ENCODE measurements at places on chromosomes 5 and 9. TPM values are rescaled to one million over a fixed set of nuclear protein-coding genes. Genes with fewer than 3 reads are reported as not detected.

DNA sequence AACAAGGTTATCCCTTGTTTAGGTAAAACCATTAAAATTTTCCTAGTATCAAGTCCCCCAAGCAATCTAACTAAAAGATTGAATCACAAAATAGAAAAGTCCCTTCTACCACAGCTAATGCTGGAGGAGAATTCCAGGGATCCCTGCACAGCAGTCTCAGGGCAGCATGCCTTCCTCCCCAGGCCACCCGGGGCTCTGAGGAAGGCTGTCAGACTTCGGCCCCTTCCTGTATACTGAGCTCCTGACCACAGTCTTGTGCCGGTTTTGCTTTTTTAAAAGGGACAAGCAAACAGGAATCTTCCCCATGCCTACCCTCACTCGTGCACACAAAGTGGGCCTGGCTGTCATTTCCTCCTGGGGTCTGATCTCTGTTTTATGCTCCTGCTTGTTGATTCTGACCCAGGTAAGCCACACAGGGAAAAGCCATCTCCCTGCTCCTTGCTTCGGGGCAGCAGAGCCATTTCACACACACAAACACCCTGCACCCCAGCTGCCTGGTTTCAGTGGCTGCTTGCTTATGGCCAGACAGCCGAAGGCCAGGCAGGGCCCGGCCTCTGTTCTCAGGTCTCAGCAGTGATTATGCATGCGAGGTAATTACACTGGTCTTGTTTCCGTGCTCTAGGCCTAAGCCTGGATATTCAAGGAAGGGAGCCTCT, 211.9 kb downstream of the NXNL2 start:
- no peak for DNase-seq
- no peaks in the 10 kb centered on the region for H3K36me3 ChIP-seq
- H3K4me3 ChIP-seq = no peak overlapping the region
- H3K4me1 ChIP-seq = peaks cover 17% of the 10 kb centered on the region
- no peaks in the 10 kb centered on the region for H3K27me3 ChIP-seq

DNA sequence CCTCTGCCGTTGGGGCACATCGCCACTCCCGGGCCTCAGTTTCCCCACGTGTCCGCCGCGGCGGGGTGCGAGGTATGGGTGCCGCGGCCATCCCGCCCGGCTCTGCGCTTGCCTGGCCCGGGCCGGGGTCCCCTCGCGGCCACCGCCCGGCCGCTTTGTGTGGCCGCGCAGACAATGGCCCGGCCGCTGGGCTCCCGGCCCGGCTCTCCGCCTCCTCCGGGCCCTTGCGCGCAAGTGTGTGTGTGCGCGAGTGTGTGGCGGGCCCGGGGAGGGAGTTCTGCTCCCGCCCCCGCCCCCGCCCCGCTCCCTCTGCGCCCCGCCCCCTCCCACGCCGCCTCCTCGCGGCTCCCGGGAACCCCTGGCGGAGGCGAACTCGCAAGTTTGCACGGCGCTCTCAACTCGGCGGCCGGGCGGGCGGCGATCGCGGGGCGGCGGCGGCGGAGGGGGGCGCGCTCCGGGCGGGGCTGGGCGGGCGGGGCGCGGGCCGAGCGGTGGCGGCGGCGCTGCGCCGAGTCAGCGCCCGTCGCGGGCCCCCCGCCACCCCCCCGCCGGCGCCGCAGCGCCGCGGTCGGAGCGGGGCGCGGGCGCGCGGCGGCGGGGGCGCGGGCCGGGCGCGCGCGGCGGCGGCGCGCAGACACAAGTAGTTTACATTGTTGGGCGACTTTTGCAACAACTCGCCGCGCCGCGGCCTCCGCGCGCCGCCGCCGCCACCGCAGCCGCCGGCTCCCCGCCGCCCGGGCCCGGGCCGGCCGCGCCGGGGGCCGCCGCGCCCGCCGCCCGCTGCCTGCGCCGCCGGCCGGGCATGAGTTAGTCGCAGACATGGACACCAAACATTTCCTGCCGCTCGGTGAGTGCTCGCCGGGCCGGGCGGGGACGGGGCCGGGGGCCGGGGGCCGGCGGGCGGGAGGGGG, at the start of gene RXRA:
Gene RXRA (plus strand): TSS at position 643 of the 911 bp plus-strand sequence. CDS start 177 bp downstream, at position 820.
- peaks cover 20% of the 10 kb centered on the region for H3K4me1 ChIP-seq
- H3K36me3 ChIP-seq = no peaks in the 10 kb centered on the region
- H3K27ac ChIP-seq = peak within 1 kb of the TSS; percentile 79
- no peaks in the 10 kb centered on the region for H3K27me3 ChIP-seq
- peak within 1 kb of the TSS; percentile 62 for H3K4me3 ChIP-seq

DNA sequence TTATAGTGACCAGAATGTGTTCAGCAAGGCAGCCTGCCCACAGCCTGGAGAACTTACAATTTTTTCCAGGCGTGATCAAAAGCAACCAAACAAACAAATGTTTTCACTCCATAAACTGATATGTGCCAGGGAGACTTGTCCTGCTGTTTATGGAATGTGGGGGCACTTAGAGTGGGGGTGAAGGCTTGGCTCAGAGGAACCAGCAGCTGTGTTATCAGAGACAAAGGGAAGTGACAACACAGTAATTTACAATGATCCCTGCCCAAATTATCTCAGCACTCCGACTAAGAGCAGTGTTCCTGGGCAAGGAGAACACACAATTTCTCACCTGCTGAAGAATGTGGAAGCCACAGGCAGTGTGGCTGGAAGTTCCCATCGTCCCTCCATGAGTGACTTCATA, 429.1 kb upstream of the IRX4 start:
- no peak for DNase-seq
- H3K4me1 ChIP-seq = no peaks in the 10 kb centered on the region
- H3K27me3 ChIP-seq = peaks cover 23% of the 10 kb centered on the region
- no peaks in the 10 kb centered on the region for H3K36me3 ChIP-seq
- H3K4me3 ChIP-seq = no peak overlapping the region

GRCh38 chr5:122236270-122237040, 75.6 kb upstream of the SNCAIP start:
- no peak overlapping the region for H3K27ac ChIP-seq
- H3K4me3 ChIP-seq = no peak overlapping the region
- no peaks in the 10 kb centered on the region for H3K27me3 ChIP-seq
- no peaks in the 10 kb centered on the region for H3K4me1 ChIP-seq
- H3K36me3 ChIP-seq = no peaks in the 10 kb centered on the region

- DNase-seq = no peak
- H3K36me3 ChIP-seq = no peaks in the 10 kb centered on the region
- no peak overlapping the region for H3K27ac ChIP-seq
- H3K4me1 ChIP-seq = peaks cover 4% of the 10 kb centered on the region
- no peaks in the 10 kb centered on the region for H3K27me3 ChIP-seq
- H3K4me3 ChIP-seq = no peak overlapping the region
These were observed 3.5 kb downstream of the CFAP157 start for GRCh38 chr9:127710204-127710783.

GRCh38 chr9:73095425-73095824, 56.2 kb upstream of the ANXA1 start:
- no peaks in the 10 kb centered on the region for H3K4me1 ChIP-seq
- no peaks in the 10 kb centered on the region for H3K27me3 ChIP-seq
- H3K36me3 ChIP-seq = no peaks in the 10 kb centered on the region
- DNase-seq = no peak
- H3K27ac ChIP-seq = no peak overlapping the region

DNA sequence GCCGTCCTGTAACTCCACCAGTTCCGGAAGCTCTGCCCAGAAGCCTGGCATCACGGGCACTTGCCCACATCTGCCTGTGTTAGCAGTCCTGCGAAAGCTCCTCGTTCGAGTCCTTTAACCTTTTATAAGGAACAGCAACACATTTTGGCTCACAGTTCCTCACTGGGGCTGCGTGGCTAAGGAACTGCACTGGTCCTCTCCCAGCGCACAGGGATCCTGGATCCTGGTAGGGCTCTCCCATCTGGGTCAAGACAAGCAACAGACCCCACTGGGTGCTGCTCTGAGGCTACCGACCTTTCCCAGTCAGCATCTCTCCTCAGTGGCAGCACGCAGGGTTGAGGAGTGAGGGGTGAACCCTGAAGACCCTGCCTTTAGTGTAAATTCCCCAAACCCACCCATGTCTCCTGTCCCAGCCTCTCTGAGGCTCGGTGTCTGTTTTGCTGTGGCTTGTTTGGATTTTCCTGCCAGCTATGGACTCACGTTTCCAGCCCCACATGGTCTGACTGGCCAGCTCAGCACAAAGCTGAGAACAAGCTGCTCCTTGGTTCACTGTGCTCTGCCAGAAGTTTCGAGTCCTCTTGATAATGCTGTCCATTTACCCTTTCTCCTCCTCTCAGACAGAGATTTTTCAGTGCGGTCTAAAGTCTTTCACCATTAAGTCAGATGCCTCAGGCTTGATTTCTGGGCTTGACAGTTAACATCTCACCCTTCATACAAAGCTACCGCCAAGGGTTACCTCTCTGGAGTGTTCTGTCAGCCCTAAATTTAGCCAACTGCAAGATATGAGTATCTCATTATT, 80.0 kb downstream of the AK8 start:
- H3K4me1 ChIP-seq = peaks cover 29% of the 10 kb centered on the region
- no peak overlapping the region for H3K27ac ChIP-seq
- H3K4me3 ChIP-seq = no peak overlapping the region
- DNase-seq = no peak
- H3K36me3 ChIP-seq = no peaks in the 10 kb centered on the region
- peaks cover 35% of the 10 kb centered on the region for H3K27me3 ChIP-seq

DNA sequence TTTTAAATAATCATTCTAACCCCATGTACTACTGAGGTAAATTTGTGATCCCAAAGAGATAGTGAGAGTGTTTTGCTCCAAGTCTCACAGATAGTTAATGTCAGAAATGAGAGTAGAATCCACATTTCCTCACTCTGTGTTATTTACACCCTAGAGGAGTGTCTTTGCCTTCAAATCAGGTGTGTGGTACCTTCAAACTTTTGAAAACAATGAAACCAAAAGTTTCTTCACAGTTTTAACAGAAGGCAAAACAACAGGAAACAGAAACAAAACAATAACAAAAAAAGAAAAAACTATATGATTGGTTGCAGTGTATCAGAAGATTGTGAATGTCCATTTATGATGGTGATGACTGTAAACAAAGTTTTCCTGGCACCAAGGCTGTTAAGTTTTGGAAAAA, 85.9 kb downstream of the ERBIN start:
- peaks cover 37% of the 10 kb centered on the region for H3K36me3 ChIP-seq
- H3K4me1 ChIP-seq = no peaks in the 10 kb centered on the region
- no peak overlapping the region for H3K27ac ChIP-seq
- H3K27me3 ChIP-seq = no peaks in the 10 kb centered on the region

- H3K4me1 ChIP-seq = no peaks in the 10 kb centered on the region
- DNase-seq = no peak
- H3K4me3 ChIP-seq = no peak overlapping the region
- no peak overlapping the region for H3K27ac ChIP-seq
- H3K27me3 ChIP-seq = peaks cover 18% of the 10 kb centered on the region
These were observed 15.3 kb downstream of the MVB12B start for GRCh38 chr9:126341902-126342301.

GRCh38 chr9:35367451-35367850, 122.5 kb upstream of the RUSC2 start:
- H3K36me3 ChIP-seq = no peaks in the 10 kb centered on the region
- H3K27me3 ChIP-seq = no peaks in the 10 kb centered on the region
- H3K27ac ChIP-seq = no peak overlapping the region
- no peak for DNase-seq

DNA sequence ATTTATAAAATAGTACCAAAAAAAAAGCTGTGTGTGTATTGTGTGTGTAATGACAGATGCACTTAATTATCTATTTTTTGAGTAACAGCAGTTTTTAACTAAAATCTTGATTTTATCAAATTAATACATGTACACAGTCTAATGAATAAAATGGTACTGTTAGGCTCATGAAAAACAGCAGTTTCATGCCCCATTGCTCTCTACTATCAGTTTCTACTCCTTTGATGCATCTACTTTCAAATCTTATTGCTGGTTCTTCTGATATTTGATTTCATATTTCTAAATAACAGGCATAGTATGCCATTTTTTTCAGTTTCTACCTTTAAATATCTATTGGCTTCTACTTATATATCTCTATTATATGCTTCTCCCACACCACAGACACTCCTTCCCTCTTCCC, 117.4 kb downstream of the CCDC171 start:
- no peak overlapping the region for H3K4me3 ChIP-seq
- H3K27ac ChIP-seq = no peak overlapping the region

GRCh38 chr5:59525311-59525710, 368.2 kb downstream of the PDE4D start:
- H3K4me3 ChIP-seq = no peak overlapping the region
- no peaks in the 10 kb centered on the region for H3K27me3 ChIP-seq

DNA sequence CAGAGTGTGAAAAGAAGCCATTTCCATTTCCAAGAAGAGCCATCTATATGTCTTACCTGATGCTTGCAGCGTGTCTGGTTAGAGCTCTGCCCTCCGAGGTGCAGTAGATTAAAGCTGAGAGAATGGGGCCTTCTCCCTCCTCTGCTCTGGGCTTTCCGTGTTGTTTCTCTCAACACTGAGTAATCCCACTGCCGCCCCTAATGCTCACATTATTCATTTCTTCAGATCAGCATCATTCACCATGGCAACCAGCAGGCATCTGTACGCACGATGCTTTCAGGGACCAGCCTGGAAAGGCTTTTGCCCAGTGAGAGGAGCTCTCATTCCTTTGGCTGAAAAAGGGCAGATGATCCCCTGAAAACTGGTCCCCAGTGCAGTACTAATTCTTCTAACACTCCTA, 79.6 kb downstream of the CYFIP2 start:
- no peak overlapping the region for H3K4me3 ChIP-seq
- H3K4me1 ChIP-seq = no peaks in the 10 kb centered on the region
- no peak for DNase-seq
- H3K27me3 ChIP-seq = peaks cover 13% of the 10 kb centered on the region
- no peak overlapping the region for H3K27ac ChIP-seq
- no peaks in the 10 kb centered on the region for H3K36me3 ChIP-seq

DNA sequence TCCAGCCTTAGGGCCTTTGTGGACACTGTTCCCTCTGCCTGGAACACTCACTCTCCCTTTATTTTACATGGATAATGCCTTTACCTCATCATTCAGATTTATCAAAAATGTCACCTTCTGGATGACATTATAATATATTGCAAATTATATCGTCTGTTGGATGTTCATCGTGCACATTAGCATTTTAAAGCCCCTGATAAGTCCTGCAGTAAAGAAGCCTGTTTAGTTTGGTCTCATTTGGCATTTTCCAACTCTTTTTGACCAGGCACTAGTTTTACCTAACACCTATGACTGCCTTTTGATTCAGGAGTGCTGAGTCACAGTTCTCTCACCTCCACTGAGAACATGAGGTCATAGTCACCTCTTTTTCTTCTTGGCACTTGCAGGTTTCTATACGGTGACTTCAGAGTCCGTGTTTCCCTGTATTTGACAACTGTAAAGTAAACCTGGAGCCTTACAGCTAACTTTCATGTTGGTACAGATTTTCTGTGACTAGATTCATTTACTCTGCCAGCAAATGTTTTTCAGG, 57.7 kb upstream of the STC2 start:
- no peaks in the 10 kb centered on the region for H3K36me3 ChIP-seq
- no peak overlapping the region for H3K27ac ChIP-seq
- DNase-seq = no peak
- peaks cover 2% of the 10 kb centered on the region for H3K27me3 ChIP-seq
- H3K4me1 ChIP-seq = no peaks in the 10 kb centered on the region
- no peak overlapping the region for H3K4me3 ChIP-seq

The C5orf58 gene
- total RNA-seq = 2.4 TPM

The NCBP1 gene
- total RNA-seq = 59.6 TPM

The SNCAIP gene
- not detected for total RNA-seq

The PLAC8L1 gene
- 0.27 TPM for total RNA-seq
